Upper lobe of right lung (tissue), 1 donor: ENCODE measurements at places on chromosomes 16 and 17. TPM values are rescaled to one million over a fixed set of nuclear protein-coding genes. Genes with fewer than 3 reads are reported as not detected.

Gene GRAPL
- 16.6 TPM for total RNA-seq

DNA sequence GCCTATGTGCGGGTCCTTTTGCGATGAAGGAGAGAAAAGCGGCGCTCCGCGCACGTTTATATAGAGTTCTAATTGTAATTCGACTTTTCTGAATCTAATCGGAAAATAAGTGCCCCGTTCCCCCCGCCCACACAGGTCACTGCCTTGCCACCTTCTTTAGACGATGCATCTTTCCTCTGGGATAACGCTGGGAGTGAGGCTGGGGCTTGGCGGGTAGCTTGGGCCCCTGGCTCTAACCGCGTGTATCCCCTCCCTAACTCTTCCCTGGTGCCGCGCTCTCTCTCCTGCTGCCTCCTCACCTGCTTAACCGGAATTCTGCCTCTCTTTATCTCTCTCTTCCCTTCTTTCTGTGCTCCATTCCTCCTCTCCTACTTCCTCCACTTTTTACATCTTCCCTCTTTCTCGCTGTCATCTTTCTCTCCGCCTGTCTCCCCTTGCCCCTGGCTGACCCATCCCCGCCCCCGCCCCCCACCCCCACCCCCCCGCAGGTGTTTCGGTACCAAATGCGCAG lies 2.6 kb downstream of the LHX1 start:
- H3K27me3 ChIP-seq = peaks cover 100% of the 10 kb centered on the region
- H3K4me1 ChIP-seq = peaks cover 51% of the 10 kb centered on the region
- no peak overlapping the region for H3K4me3 ChIP-seq
- no peak for DNase-seq

DNA sequence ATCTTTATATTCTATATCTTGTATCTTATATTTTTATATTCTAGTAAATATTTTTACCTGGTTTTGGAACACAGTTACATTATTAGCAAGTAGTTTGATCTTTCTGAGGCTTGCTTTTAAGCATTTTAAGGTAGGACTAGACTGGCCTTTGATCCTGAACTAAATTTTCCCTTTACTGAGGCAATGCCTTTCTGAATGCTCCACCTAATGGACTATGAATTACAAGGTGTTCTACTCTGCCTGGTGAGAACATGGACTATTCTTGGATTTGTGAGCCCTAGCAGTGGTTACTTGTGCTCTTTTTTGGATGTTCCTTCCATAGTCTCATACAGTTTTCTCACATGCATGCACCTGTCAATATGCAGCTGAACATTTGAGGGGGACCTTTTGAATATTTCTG lies 32.5 kb upstream of the SMIM36 start:
- no peaks in the 10 kb centered on the region for H3K4me1 ChIP-seq
- H3K27me3 ChIP-seq = no peaks in the 10 kb centered on the region
- no peak for DNase-seq
- no peak overlapping the region for H3K27ac ChIP-seq
- H3K36me3 ChIP-seq = no peaks in the 10 kb centered on the region

Gene CDK3
- 9.6 TPM for total RNA-seq

Gene OR2C1
- total RNA-seq = not detected

Gene ABCC6
- 42.5 TPM for total RNA-seq

- H3K4me3 ChIP-seq = no peak overlapping the region
- H3K4me1 ChIP-seq = peaks cover 2% of the 10 kb centered on the region
- H3K27ac ChIP-seq = no peak overlapping the region
- no peaks in the 10 kb centered on the region for H3K27me3 ChIP-seq
These were observed 38.3 kb upstream of the HAPSTR1 start for GRCh38 chr16:9053006-9053601.

GRCh38 chr17:8226536-8227237 lies 16.3 kb upstream of the AURKB start:
- peak; percentile 69 for DNase-seq
- H3K36me3 ChIP-seq = peaks cover 46% of the 10 kb centered on the region
- H3K27me3 ChIP-seq = no peaks in the 10 kb centered on the region
- H3K4me1 ChIP-seq = peaks cover 20% of the 10 kb centered on the region

- H3K36me3 ChIP-seq = no peaks in the 10 kb centered on the region
- peaks cover 4% of the 10 kb centered on the region for H3K4me1 ChIP-seq
- H3K27ac ChIP-seq = peak overlapping the region; percentile 17
- no peak overlapping the region for H3K4me3 ChIP-seq
- DNase-seq = peak; percentile 20
These were observed 16.8 kb downstream of the B9D1 start for GRCh38 chr17:19345486-19346350.

Gene CFAP97D1
- total RNA-seq = not detected

GRCh38 chr16:50152351-50152806 lies 727 bp upstream of the TENT4B start:
- peaks cover 32% of the 10 kb centered on the region for H3K4me1 ChIP-seq
- H3K36me3 ChIP-seq = no peaks in the 10 kb centered on the region
- no peaks in the 10 kb centered on the region for H3K27me3 ChIP-seq
- peak overlapping the region; percentile 72 for H3K4me3 ChIP-seq
- H3K27ac ChIP-seq = peak overlapping the region; percentile 98
- no peak for DNase-seq

DNA sequence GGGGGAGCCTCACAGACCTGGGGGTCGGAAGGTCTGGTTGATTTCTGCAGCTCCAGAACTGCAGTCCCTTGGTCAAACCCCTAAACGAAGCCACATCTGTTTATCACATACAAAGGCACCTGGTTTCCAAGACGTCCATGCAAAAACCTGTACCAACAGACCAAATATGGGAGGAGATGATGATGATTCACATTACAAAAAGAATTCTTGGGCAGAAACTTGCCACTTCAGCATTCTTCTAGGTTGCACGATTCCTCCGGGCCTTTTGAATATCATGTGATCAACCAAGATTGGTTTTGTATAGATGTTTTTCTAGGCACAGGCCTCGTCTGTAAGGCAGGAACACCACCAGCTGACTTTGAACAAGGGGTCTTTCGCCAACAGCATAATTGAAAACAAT lies 466.3 kb downstream of the SOX9 start:
- no peak overlapping the region for H3K27ac ChIP-seq
- H3K4me3 ChIP-seq = no peak overlapping the region
- no peak for DNase-seq

DNA sequence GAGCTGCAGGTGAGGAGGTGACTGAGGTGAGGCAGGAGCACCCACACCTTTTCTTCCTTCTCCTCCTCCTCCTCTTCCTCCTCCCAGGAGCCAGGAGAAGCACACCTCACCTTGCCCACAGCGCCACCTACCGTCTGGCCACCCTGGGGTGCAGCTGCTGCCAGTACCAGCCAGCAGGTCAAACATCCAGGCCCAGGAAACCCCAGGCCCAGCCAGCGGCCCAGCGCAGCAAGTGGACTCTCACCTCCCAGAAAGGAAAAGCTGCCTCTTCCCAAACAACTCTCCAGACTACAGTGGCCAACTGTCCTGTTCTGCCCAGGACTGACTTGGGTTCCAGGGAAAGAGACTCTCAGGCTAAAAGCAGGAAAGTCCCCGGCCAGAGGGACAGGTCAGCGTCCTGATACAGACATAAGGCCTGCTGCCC lies 22.7 kb downstream of the PEMT start:
- H3K4me3 ChIP-seq = no peak overlapping the region
- peak; percentile 92 for DNase-seq
- no peaks in the 10 kb centered on the region for H3K36me3 ChIP-seq

GRCh38 chr17:40722241-40722640 lies 18.7 kb upstream of the KRT24 start:
- DNase-seq = no peak
- no peak overlapping the region for H3K27ac ChIP-seq
- no peaks in the 10 kb centered on the region for H3K4me1 ChIP-seq
- H3K4me3 ChIP-seq = no peak overlapping the region
- no peaks in the 10 kb centered on the region for H3K36me3 ChIP-seq
- no peaks in the 10 kb centered on the region for H3K27me3 ChIP-seq

DNA sequence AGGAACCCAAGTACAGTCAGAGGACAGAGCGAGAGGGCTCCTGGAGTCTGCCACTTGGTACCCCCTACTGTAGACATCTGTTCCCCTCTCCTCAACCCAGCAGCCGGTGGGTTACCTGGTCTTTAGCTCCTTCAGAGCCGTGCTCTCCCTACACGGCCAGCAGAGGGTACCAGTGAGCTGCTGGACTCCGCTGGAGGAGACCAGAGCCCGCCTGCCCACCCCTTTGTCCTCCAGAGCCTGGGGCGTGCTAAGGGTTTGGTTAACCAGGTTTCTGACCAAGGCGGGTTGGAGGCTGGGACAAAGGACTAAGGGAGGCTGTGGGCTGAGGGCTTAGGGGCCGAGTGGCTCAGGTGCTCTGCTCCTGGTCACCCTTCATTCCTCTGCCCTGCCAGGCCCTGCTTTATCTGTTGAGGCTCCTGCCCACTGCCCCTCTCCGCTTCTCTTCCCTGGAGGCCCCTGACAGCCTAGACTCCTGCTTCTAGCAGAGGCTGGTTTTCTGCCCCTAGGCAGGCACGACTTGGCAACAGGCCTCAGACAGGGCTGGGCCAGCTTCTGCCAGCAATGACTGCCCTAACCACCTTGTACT lies 2.7 kb upstream of the HSD11B2 start:
- no peak overlapping the region for H3K4me3 ChIP-seq
- DNase-seq = peak; percentile 85
- peaks cover 6% of the 10 kb centered on the region for H3K27me3 ChIP-seq
- no peak overlapping the region for H3K27ac ChIP-seq
- peaks cover 29% of the 10 kb centered on the region for H3K4me1 ChIP-seq

DNA sequence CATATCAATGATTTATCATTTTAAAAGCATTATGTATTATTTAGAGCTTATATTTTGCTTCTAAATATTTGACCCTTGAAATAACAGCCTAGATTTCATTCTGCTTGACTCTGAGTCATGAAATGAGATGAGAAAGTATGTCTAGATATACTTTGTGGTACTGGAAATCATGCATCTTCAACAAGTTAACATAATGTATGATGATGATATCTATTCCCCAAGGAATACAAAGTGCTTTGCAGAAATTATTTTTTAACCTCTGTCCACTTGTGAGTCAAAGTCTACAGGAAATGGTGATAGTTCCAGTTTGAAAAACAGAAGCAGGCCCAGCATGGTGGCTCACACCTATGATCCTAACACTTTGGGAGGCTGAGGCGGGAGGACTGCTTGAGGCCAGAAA lies 36.1 kb downstream of the GOSR1 start:
- H3K4me1 ChIP-seq = no peaks in the 10 kb centered on the region
- peaks cover 49% of the 10 kb centered on the region for H3K36me3 ChIP-seq
- H3K27ac ChIP-seq = no peak overlapping the region
- DNase-seq = no peak
- no peaks in the 10 kb centered on the region for H3K27me3 ChIP-seq
- no peak overlapping the region for H3K4me3 ChIP-seq
